Panc1 (cell line): ENCODE measurements at places on chromosomes 5 and 9. TPM values are rescaled to one million over a fixed set of nuclear protein-coding genes. Genes with fewer than 3 reads are reported as not detected.

DNA sequence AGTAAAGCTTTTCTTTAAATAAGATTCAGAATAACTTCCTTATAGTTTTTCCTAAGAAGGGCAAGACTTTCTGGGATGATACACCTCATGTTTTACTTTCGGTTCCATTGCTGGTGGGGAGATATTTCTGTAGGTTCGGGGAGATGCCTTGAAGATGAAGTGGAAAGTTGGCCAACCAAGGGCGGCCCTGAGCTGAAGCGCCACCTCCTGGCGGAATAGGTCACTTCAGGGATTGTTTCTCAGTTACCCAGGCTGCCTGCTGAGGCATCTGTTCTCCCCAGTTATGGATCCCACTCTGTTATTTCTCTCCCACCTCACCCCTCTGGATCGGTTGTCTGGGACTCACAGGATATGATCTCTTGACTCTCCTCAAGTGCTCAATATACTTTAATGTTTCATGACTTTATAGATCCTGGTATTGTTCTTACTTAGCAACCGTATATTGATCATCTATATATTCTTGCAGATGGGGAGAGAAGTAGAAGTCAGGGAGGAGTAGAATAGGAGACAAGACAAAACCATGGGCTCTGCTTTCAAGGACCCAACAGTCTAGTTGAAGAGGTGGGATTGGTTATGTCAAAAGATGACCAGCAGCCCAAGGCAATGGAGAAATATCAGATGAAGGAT lies 23.4 kb downstream of the MEGF10 start:
- no peak overlapping the region for H3K27ac ChIP-seq
- DNase-seq = peak; percentile 28
- no peaks in the 10 kb centered on the region for H3K4me1 ChIP-seq
- peaks cover 8% of the 10 kb centered on the region; the same call in 1 of the 2 replicates for H3K27me3 ChIP-seq

DNA sequence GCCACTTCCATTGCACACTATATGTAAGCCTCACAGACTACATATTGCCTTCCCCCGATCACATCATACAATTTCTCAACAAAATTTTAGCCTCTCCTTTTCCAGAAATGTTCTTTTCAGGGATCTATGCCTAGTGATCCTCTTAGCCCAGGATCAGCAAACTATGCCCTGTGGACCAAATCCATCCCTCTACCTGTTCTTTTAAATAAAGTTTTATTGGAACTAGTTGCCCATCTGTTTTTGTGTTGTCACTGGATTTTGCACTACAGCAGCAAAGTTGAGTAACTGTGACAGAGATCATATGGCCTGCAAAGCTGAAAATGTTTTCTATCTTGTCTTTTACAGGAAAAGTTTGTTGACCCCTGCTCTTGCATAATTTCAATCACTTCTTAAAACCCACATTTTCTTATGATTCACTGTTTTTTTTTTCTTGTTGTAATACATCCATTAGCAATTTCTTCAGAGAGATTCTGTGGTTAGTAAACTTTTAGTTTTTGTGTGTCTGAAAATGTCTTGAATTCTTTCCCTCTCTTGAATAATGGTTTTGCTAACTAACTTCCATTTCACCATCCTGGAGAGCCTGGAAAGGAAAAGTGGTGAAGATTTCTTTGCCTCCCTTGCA lies 7.1 kb downstream of the TXNDC8 start:
- no peaks in the 10 kb centered on the region for H3K27me3 ChIP-seq
- no peak overlapping the region for H3K4me3 ChIP-seq
- no peaks in the 10 kb centered on the region for H3K36me3 ChIP-seq
- H3K4me1 ChIP-seq = no peaks in the 10 kb centered on the region

DNA sequence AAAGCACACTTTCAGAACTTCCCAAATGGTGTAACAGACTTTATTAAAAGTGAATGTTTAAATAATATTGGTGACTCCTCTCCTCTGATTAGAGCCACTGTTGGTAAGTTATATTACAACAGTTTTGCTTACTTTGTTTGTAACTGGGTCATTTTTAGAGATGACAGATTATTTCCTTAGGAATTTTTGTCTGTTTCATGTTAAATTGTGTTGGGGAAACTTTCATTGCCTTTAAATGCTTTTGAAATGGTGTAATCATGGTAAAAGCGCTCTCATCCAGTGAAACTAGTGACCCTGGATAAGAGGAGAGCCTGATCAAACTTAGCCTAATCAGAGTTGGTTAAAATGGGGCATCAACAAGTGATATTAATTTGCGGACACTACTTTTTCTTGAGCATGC lies 39.4 kb downstream of the TNPO1 start:
- peaks cover 15% of the 10 kb centered on the region; the same call in 1 of the 2 replicates for H3K4me1 ChIP-seq
- peaks cover 77% of the 10 kb centered on the region for H3K36me3 ChIP-seq
- H3K4me3 ChIP-seq = no peak overlapping the region
- no peak overlapping the region for H3K27ac ChIP-seq
- no peaks in the 10 kb centered on the region for H3K27me3 ChIP-seq

EHMT1 gene
- total RNA-seq = 63.9 TPM
